Type B pancreatic cell (in vitro differentiated cells): ENCODE measurements at places on chromosomes 2 and 18. TPM values are rescaled to one million over a fixed set of nuclear protein-coding genes. Genes with fewer than 3 reads are reported as not detected.

Gene ALLC
- total RNA-seq: not detected in 2 replicates

GRCh38 chr2:59538398-59538911 lies 1015.0 kb downstream of the BCL11A start:
- no peaks in the 10 kb centered on the region for H3K4me1 ChIP-seq
- no peaks in the 10 kb centered on the region for H3K27me3 ChIP-seq
- no peak for DNase-seq

- peaks cover 59% of the 10 kb centered on the region for H3K4me1 ChIP-seq
- H3K27me3 ChIP-seq: no peaks in the 10 kb centered on the region
- no peak overlapping the region for H3K4me3 ChIP-seq
- peaks cover under 1% of the 10 kb centered on the region for H3K36me3 ChIP-seq
- no peak overlapping the region for H3K27ac ChIP-seq
Observed at GRCh38 chr2:152488075-152488474, 153.1 kb downstream of the FMNL2 start.

DNA sequence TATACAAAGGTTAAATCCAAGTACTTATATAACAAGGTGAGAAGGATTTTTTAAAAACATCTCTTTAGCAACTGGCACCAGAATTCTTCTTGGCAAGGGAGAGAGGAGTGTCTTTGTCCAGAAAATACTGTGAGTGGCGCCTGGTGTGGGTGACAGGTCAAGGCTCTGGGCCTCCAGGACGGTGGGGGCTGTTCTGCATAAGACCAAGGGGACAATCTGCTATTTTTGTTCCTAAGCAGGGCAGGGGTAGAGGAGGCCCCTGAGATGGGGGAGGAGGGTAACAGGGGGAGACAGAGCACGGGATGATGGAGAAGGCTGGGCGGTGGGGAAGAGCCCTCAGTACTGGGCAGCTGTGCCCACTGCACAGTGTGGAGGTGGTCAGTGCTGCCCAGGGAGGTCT lies 51.6 kb upstream of the TAF1B start:
- peaks cover 5% of the 10 kb centered on the region for H3K4me1 ChIP-seq
- H3K27ac ChIP-seq: no peak overlapping the region
- no peak for DNase-seq
- no peaks in the 10 kb centered on the region for H3K36me3 ChIP-seq

DNA sequence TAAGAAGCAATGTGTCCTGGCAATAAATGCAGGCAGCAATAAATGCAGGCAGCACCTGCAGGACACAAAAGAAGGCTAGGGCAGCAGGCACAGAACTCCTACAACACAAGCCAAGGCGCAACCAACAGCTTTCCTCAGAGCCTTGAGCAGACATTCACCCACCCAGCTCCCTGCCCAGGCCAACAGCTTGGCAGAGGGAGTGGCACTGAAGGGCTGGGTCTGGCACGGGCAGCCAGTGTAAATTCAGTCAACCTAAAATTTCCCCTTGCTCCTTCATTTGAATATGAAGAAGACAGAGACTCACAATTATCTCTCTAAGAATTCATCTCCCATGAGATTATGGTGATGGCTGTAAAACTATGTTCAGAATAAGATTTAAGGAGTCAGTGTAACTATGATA lies 35.4 kb downstream of the AAK1 start:
- DNase-seq: no peak
- no peaks in the 10 kb centered on the region for H3K27me3 ChIP-seq
- no peak overlapping the region for H3K27ac ChIP-seq
- peaks cover 9% of the 10 kb centered on the region for H3K4me1 ChIP-seq

GRCh38 chr2:223865907-223866508 lies 28.6 kb upstream of the AP1S3 start:
- H3K27ac ChIP-seq: no peak overlapping the region
- no peak for DNase-seq
- no peaks in the 10 kb centered on the region for H3K27me3 ChIP-seq
- H3K36me3 ChIP-seq: peaks cover 5% of the 10 kb centered on the region
